ENCODE measurements at places on chromosomes 3 and 15. TPM values are rescaled to one million over a fixed set of nuclear protein-coding genes. Genes with fewer than 3 reads are reported as not detected.

Gene TMEM207
- not detected for total RNA-seq

Gene SLC25A36
- total RNA-seq, result 96.6 TPM

Gene SLC9A9
- 16.0 TPM for total RNA-seq

Gene KLHL40
- 0.13 TPM for total RNA-seq
